Ammon's horn (tissue), 1 donor: ENCODE measurements at places on chromosomes 7 and 10.

DNA sequence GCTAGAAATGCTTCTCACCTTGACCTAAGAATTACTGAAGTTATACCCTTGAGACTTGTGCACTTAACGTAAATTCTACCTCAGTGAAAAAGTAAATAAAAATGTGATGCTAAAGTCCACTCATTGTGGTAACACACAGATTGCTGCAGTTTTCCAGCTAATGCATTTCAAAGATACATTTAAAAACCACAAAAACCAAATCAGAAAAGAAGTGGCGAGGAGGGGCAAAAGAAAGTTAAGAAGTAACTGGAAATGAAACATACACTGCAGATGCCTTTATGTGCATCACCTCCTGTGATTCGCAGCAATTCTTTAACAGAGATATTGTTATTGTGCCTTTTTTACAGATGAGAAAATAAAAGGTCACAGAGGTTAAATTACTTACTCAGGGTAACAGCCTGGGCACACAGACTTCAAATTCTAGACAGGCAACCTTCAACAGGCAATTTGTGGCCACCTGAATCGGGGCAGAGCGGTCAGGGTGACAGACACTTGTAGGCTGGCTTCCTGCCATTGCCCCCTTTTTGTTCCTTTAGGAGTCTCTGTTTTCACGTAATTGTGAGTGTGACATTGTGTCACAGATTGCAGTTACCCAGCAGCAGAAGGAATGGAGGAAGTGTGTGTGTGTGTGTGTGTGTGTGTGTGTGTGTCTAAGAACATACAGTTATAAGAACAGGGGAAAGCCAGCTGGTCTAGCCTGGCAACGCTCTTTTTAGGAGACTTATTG is 1.9 kb downstream of the WIPF3 start:
- no peak for DNase-seq

DNA sequence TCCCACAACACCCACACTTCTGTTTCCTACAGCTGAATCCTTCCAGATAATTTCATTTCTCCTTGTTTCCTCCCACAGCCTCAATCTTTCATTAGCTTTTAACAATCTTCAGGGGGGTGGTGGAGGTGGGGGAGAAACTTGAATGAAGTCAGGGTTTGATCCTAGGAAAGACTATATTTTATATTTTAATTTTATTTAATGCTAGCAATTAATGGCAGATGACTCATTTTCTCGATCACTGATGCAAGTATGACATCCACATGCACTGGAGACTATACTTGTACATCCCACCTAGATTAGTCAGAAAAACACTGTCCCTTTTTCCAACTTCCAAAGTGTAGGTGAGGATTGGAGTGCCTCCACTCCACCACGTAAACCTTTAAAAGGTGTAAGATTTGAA is 1181.3 kb upstream of the AUTS2 start:
- no peak for DNase-seq

GRCh38 chr7:41808541-41808940 is 105.7 kb upstream of the INHBA start:
- DNase-seq: no peak

DNA sequence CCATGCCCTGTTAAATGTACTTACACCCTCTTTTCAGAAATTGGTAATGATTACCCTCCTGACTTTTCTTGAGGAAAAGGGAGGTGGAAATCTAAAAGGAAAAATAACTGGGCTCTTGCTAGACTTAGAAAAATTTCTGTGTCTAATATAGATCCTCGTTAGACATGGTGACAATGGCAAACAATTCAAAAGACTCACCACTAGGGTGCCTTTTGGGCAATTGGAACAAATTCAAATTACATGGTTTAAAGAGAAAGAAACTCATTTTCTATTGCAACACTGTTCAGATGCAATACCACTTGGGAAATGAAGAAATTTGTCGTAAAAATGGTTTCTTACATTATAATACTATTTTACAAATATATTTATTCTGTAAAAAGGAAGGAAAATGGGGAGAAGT is 950.1 kb downstream of the GRM8 start:
- no peak for DNase-seq

DNA sequence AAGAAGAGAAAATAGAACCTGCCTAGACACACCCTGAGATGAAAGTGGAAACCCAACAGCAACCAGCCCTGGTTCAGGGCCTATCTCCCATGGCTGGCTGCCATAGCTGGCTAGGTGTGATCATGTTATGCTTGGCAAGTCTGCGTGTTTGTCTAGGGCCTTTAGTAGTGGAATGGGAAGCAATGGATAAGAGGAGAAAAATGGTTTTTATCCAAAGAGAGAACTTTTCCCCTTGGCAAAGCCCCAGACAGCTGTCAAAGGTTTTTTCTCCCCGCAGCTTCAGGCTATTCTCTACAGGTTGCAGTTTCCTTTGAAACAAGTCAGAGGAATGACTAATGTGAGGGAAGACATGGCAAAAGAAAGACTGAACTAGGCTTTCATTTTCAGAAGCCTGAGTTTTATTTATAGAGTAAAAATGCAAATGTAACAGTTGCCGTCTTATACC is 161.5 kb downstream of the SEMA3D start:
- no peak for DNase-seq

DNA sequence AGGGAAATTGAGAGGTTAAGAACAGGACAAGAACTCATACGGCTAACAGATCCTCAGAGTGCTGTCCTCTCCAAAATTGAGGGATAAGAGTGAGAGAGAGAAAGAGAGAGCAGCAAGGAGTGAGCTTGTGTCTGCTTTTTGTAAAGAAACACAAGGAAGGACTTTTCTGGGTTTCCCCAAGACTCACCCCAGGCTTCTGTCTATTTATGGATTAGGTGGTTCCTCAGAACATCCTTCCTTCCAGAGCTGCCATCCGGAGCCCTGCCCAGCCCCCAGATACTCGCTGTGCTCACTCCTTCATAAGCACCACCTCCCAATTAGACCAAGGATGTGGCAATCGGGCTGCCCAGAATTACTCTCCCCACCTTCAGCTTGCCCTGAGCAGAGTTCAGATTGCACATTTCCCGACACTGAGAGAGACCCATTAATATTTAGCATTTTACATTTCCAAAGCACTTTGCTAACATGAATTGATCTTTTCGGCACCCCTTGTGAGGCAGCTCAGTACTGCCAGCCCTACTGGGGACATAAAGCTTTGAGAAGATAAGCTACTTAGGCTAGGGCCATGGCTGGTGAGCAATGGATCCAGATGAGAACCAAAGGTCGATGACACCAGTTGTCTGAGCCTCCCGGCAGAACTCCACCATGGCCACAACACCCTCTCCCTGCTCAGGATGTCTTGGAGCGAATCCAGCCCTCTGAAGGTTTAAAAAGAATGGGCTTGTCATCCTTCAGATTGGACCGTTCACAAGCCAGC is 19.2 kb upstream of the R3HCC1L start:
- DNase-seq: no peak

DNA sequence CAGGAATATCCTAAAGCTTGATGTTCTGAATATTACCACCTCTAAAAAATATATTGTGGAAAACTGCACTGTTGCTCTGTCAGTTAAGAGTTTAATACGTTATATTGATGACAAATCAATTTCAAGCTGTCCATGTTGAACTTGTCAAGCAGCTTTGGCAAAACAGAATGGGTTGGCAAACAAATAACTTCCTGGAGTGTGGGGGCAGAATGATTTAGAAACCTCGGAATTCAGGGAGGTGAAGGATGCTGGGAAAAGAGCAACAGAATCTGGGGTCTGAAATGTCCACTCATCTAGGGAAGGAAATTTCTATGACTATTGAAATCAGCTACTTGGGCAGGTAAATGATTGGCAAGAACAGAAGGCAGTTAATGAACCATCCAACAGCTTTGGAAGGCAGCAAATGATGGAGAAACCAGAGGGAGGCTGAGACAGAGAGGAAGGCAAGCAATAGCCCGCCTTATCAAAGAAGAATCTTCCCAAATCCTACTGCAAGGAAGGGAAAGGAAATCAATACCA is 95.1 kb upstream of the PALS2 start:
- DNase-seq: no peak

DNA sequence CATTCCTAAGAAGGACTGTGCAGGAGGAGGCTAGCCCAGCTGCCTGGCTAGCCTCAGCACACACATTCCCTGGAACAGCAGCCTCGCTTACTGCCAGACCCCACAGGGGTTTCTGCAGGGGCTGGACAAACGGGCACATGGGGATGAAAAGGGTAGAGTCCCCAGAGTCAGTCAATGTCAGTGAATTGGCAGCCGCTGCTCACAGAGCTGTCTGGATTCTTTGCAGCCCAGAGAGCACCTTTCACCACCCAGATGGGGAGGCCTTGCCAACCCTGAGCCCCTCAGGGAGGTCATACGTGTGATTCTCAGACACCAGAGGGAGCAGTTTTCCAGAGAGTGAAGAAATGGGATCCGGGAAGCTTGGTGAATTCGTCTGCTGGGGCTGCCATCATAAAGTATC is 143.3 kb downstream of the KCNMA1 start:
- peak; percentile 22 for DNase-seq

GRCh38 chr10:73478636-73479035 is 17.2 kb downstream of the PPP3CB start:
- no peak for DNase-seq

DNA sequence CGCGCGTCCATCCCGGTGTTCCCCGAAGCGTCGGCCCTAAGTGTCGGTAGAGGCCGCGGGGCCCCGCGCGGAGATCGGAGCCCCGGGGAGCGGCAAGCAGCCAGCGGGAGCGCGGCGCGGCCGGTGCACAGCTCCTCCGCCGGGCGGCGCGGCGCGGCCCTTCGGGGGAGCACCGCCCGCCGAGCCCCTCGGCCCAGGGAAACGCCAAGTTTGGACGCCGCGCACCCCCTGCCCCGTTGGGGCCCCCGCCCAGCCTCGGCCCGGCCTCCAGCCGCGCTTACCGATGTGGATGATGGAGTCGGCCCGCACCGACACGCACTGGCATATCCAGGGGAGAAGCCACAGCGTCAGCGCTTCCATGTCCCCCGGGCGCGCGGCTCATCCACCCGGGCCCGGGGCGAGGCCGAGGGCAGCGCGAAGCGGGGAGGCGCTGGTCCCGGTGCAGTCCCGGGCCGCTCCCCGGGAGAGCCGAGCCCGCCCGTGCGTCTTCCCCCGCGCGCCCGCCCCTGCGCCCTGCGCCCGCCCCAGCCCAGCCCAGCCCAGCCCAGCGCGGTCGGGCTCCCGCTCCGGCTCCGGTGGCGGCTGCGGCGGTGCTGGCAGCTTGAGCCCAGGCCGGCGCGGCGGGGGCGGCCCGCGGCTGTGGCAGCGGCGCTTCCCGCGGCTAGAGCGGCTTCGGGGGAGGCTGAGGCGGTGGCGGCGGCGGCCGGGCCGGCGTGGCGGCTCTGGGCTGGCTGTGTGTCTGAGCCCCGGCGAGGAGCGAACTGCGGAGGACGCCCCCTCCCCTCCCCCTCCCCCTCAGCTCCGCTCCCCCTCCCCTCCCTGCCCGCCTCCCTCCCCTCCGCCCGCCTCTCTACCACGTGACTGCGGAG is at the start of gene GRID1:
GRID1 (minus strand) TSS at position 763 of the 869 bp plus-strand sequence.
- peak; percentile 81 for DNase-seq

DNA sequence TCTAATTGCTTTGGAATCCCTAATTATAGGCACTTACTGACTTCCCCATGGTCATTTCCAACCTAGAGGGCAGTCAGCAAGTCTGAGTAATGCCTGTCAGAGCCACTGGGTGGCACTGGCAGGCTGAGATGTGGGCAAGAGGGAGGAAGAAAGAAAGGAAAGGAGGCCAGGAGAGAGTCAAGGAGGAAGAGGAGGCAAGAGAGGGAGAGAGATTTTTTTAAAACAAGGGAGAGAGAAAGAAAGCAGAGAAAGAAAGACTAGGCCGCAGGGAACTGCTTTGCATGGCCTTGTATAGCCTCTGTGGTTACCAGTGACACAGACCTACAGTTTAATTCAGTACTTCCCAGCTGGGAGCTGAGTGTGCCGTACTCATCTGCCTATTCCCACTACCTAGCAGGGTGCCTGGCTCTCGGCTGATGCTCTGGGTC is 210.4 kb upstream of the ADO start:
- DNase-seq: peak; percentile 80

GRCh38 chr10:71980181-71981014 is 16.2 kb downstream of the CHST3 start:
- no peak for DNase-seq

DNA sequence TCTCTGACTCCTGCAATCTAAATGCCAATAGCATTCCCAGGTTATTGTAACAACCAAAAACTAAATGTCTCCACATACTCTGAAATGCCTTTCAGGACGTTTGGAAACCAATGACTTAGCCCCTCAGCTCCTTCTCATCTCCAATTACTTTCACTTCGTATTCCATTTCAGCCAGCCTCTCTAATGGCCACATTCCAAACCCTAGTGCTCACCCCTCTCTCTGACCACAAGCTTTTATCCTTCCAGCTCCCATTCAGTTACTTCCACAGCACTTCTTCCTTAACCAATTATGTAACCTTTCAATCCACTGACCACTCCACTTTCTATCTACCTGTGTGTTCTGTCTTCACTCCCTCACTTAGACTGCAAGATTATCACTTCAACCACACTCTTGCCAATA is 4.3 kb downstream of the NOC3L start:
- no peak for DNase-seq

DNA sequence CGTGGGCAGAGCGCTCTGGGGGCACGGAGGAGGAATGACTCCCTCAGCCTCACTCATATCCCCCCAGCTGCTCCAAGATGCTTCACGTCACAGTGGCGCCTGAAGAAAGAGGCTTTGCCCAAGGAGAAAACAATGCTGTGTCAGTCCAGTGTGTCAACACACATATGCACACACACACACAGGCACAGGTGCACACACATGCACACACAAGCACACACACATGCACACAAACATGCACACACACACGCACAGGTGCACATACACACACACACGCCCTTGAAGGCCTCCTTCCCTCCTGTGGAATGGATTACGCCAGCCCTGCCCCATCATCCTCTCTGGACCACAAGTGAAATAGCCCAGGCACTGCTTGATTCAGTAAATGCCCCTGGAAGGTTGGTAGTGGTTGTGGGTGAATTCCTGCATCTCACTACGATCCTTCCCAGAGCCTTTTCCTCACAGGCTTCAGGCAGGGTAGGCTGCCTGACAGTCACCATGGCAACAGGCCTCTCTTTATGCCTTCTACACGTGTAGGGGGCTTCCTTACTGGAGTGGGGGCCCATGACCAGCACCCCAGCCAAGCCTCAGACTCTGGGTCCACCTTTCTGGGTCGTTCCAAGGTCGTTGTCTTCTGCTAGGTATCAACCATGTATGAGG is 371.5 kb upstream of the PODXL start:
- DNase-seq: no peak

DNA sequence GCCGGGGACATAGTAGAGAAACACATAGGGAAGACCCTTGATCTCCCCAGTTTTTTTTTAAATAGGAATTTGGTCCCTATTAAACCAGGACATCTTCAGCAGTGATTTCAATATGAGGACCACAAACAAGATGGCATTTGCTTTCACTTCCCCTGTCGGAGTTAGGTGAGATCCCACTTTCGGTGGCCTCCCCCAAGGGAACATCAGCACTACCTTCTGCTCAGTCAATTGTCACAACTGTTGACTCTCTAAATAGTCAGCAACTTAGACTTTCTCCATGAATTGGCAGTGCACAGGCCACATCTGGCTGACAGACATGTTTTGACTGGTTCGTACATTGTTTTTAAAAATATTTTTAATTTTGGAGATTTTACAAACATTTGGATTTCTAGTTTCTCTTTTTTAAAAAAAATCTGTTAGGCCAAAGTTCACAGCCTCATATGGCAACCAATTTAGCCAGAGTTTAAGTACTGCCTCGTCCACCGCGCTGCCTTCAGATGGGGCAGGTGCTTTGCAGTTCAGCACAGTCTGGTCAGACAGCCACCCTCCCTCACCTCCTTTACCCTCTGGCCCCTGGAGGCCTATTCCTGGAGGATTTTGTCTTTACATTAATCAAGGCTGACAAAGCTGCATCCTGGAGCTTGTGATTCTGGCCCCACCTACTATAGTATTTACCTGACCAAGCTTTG is 139.2 kb upstream of the PRR15 start:
- no peak for DNase-seq
